Stimulated activated CD4-positive, alpha-beta T cell treated with anti-CD3 and anti-CD28 coated beads, TNF-alpha, amount 100 ng/mL, for 1 hour (primary cell): ENCODE measurements at places on chromosomes 2 and 18.

DNA sequence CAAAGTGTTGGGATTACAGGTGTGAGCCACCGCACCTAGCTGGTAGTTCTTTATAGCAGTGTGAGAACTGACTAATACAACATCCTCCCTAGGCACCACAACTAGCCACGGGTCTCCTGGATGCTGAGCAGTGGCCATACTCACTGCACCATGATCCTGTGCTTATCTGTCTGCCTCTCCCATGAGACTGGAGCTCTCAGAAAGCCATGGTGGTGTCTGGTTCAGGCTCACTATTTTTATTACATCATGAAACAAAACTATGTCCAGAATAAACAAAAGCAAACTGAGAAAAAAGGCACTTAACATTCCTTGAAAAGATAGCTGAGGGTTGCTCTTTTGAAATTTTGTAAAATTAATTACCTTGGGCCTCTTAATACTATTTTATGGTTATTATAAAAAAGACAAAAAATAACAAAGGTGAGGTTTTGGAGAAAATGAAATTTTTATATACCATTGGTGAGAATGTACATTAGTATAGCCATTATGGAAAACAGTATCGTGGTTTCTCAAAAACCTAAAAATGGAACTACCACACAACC, 90.7 kb upstream of the TFCP2L1 start:
- no peak for DNase-seq

- DNase-seq: no peak
Measured at GRCh38 chr18:30106356-30106755, 936.2 kb downstream of the DSC3 start.

- DNase-seq: no peak
Measured at GRCh38 chr2:59046401-59047372, 805.6 kb upstream of the FANCL start.

DNA sequence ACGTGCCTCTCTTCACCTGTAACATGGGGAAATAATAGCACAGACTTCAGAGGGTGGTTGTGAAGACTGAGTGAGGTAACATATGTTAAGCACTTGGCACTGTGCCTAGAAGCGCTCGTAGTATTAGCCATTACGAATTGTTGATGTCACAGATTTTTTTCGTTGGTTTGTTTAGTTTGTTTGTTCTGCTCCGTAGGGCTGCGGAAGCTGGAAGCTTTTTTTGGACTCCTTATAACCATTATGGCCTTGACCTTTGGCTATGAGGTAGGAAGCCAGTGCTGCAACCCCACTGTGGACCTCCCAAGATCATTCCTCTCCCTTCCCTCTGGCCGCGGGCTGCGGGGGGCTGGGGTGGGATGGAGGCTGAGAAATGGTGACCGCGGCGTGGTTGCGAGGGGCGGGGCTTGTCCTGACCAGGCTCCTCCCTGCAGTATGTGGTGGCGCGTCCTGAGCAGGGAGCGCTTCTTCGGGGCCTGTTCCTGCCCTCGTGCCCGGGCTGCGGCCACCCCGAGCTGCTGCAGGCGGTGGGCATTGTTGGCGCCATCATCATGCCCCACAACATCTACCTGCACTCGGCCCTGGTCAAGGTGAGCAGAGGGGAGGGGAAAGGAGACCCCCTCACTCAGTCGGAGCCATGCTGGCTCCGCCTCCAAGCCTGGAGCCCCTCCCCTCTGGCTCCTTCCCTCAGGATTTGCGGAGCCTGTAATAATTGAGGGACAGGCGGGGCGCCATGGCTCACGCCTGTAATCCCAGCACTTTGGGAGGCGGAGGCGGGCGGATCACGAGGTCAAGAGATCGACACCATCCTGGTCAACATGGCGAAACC, 5.5 kb downstream of the SLC11A1 start:
- no peak for DNase-seq

DNA sequence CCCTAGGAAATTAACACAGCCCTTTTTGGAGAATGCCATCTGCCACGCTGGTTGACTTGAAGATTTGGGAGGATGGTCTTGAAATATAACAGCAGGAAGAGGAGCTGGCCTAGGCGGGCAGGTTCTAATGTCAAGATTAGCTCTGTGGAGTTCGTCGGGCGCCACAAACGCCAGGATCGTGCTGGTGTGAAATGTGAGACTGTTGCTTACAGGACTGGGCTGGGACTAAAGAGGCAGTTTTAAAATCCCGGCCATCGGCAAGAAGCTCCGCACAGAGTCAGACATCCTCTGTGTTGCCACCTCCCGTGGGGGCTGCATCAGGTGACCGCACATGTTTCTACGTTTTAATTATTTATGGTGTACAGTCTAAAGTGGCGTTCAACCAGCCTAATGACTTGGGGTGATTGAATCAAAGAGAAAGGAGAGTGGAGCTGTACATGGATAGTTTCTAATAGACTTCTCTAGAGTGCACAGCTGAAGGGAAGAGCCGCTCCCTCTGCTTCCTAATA, 99.4 kb upstream of the BCL11A start:
- DNase-seq: no peak

- no peak for DNase-seq
Measured at GRCh38 chr2:215899141-215900074, 113.9 kb downstream of the MREG start.

GRCh38 chr2:38268691-38269327, 108.3 kb downstream of the ATL2 start:
- no peak for DNase-seq

- no peak for DNase-seq
Measured at GRCh38 chr2:29974086-29974485, 52.7 kb upstream of the ALK start.

- no peak for DNase-seq
Measured at GRCh38 chr18:78721238-78721875, 258.3 kb upstream of the SALL3 start.

GRCh38 chr2:25314514-25315315, 27.0 kb downstream of the DNMT3A start:
- DNase-seq: no peak

DNA sequence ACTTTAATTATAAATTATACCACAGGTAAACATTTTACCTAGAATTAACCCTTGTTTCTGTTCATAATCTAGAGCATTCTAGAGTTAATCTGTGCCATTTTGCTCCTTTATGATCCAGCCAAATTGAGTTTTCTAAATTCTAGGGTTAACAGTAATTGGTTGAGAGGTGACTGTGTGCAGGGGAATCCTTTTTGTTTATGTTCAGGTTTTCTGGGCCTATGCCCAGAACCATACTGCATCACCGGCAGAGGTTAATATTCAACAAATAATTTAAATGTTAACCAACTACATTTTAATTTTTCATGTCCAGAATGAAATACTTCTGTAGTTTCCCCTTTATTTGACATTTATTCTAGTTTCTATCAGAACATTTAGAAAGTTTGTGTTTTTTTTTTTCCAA, 32.3 kb downstream of the CARF start:
- no peak for DNase-seq

- no peak for DNase-seq
Measured at GRCh38 chr2:147867050-147867449, 22.2 kb downstream of the ACVR2A start.

DNA sequence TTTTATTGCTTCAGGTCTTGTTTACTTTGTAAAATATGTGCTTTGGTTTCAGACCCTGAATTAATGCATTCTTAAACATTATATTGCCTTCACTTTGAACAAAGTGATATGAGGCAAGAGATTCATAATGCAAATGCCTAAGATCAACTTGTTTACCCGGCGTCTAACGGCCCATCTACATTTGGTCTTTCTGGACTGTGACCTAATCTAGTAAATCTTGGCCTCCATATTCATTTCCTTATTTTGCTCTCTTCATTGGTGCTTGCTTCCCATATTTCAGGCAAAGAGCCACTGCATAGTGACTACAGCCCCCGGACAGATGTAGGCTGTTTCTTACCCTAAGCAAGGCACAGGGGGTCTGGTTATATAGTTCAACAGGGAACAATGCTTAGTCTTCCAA, 53.0 kb upstream of the SLC39A10 start:
- no peak for DNase-seq
